Epithelial cell of esophagus (primary cell): ENCODE measurements at places on chromosomes 16 and 17.
A peak's percentile ranks its signal among the peaks of the same experiment; 100 is the strongest.

- peak; percentile 62 for DNase-seq
These were observed 585 bp downstream of the AP1G1 start for GRCh38 chr16:71807905-71808592.

DNA sequence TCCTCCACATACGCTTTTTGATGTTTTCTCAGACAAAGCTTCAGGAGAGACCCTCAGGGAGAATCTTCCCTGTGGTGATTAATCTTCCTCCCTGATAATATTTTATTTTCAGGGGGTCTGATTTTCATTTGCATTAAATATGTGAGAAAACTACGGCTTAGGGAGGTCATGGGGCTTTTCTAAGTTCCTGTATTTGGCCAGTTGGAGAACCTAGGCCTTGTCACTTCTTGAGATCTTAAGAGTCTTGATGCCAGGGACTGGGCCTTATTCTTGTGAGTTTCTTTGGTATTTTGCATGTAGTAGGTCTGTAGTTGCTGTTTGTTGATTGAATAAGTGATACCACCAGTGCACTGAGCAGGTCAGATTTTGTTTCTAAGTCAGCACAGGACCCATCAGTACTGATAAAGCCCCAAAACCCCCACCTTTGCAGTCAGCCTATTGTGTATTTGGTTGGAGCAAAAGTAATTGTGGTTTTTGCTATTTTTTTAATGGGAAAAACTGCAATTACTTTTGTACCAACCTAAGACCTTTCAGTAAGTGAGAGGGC is 130.1 kb downstream of the PRKCA start:
- DNase-seq = no peak

GRCh38 chr17:14089179-14089578 is 19.9 kb downstream of the COX10 start:
- no peak for DNase-seq

DNA sequence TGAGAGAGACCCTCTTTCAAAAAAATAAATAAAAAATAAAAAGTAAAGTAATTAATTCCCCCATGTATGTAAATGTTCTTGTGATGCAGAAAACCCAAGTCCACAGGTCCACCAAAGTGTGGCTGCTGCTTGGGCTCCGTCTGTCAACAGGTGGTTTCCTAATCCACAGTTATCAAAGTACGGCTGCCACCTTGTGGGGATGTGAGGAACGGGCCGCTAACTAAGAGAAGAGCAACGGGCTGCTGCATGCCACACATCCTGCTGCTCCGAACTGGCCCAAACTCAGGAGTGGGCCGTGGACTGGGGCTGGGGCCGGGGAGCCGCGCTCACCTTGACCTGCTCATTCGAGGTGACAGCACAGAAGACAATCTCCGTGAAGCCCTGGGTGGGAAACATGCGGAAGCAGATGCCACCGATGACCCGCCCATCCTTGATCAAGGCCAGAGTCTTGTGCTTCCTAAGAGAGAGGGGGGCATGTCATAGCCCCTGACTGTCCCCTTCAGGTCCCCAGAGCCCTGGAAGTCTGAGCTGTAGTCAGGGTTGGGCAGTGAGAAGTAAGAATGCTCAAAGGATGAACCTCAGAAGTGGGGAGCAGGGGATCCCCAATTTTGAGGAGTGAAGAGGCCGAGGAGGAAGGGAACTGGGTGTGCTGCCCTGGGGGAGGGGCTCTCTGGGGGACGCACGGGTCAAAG is 4.3 kb downstream of the KAT2A start:
- DNase-seq = peak; percentile 85

- peak; percentile 90 for DNase-seq
These were observed 67.9 kb upstream of the MARCHF10 start for GRCh38 chr17:62876063-62876462.
